Immature natural killer cell (primary cell): ENCODE measurements at places on chromosomes 12 and 14.

DNA sequence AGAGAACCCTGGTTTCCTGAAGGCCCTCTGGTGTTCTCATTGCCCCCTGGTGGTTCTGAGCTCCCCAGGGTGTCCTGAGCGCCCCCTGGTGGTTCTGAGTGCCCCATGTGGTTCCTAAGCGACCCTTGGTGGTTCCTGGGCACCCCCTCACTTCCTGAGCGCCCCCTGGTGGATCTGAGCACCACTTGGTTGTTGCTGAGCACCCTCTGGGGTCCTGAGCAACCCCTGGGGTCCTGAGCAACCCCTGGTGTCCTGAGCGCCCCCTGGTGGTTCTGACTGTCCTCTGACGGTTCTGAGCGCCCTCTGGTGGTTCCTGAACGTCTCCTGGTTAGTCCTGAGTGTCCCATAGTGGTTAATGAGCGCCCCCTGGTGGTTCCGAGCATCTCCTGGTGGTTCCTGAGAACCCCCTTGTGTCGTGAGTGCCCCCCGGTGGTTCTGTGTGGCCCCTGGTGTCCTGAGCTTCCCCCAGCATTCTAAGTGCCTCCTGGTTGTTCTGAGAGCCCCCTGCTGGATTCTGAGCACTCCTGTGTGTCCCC, 568.3 kb downstream of the TMEM121 start:
- no peak overlapping the region for H3K27ac ChIP-seq
- H3K27me3 ChIP-seq, result no peaks in the 10 kb centered on the region
- no peak overlapping the region for H3K4me3 ChIP-seq
- peak; percentile 22 for DNase-seq
- H3K36me3 ChIP-seq, result no peaks in the 10 kb centered on the region
- no peaks in the 10 kb centered on the region for H3K4me1 ChIP-seq

- H3K27me3 ChIP-seq, result peaks cover 1% of the 10 kb centered on the region
- H3K4me3 ChIP-seq, result no peak within 1 kb of the TSS
- DNase-seq, result no peak
- no peaks in the 10 kb centered on the region for H3K36me3 ChIP-seq
- no peak within 1 kb of the TSS for H3K27ac ChIP-seq
Observed at GRCh38 chr12:10030446-10030845, at the start of gene CLEC9A. TSS of gene CLEC9A (plus strand) at chr12:10030682. CDS start at chr12:10052688, 22,006 bp downstream.

GRCh38 chr14:50855558-50855957, 16.3 kb upstream of the ABHD12B start:
- peaks cover 13% of the 10 kb centered on the region for H3K4me1 ChIP-seq
- no peak for DNase-seq
- H3K36me3 ChIP-seq, result no peaks in the 10 kb centered on the region
- no peak overlapping the region for H3K27ac ChIP-seq
- H3K4me3 ChIP-seq, result no peak overlapping the region

DNA sequence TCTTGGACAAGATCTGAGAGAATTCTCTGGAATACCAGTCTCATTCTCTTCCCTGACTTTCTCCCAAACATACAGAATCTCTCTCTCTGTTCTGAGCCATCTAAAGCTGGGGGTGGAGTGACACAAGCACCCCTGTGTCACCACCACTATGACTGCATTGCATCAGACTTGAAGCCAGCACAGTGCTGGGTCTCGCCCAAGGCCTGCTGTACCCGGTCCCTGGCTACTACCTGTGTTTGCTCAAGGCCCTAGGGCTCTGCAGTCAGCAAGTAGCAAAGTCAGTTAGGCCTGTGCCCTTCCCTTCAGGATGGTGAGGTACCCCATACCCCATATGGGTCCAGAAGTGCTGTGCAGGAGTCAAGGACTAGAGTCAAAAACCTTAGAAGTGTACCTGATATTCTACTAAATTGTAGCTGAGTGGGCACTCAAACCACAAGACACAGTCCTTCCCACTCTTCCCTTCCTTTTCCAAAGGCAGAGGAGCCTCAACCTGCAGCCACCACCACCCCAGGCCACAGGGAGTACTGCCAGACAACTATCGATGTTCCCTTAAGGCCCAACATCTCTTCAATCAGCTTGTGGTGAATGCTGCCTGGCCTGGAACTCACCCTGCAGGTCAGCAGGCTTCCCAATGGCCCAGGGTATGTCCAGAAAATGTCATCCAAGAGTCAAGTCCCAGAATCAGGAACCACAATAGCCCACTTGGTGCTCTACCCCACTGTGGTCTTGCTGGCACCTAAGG, 21.2 kb upstream of the RDH16 start:
- no peaks in the 10 kb centered on the region for H3K27me3 ChIP-seq
- H3K4me3 ChIP-seq, result no peak overlapping the region
- no peak for DNase-seq
- no peaks in the 10 kb centered on the region for H3K4me1 ChIP-seq
- no peaks in the 10 kb centered on the region for H3K36me3 ChIP-seq

- H3K27me3 ChIP-seq, result peaks cover 11% of the 10 kb centered on the region
- no peak for DNase-seq
- H3K4me3 ChIP-seq, result no peak overlapping the region
- peaks cover 19% of the 10 kb centered on the region for H3K4me1 ChIP-seq
Observed at GRCh38 chr12:1919763-1920162, 1.3 kb upstream of the CACNA2D4 start.

DNA sequence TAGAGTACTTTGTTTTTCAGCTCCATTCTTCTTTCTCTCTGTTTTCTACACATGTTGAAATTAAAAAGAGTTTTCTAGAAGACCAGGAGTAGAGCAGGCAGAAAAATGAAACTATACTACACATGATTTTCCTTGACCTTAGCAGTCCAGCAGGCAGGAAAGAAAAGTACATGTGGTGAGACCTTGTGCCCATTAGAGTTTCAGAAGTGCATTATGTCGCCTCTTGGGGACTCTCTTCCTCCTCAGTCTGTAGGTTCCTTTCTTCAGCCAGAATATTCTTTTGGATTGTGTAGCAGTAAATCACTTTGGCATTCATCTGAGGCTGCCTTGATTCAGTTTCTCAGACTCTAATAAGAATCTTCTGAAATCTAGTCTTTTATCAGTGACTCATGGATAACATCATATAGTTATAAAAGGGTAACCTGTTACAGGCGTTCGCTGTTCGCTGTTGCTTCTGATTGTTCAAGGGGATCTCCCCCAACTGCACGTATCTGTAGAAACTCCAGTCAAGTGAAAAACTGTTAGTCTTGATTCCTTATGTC, 161.8 kb downstream of the ANO4 start:
- no peaks in the 10 kb centered on the region for H3K4me1 ChIP-seq
- no peak overlapping the region for H3K4me3 ChIP-seq
- no peak for DNase-seq
- no peaks in the 10 kb centered on the region for H3K36me3 ChIP-seq

- no peak for DNase-seq
- H3K27ac ChIP-seq, result no peak overlapping the region
- H3K27me3 ChIP-seq, result no peaks in the 10 kb centered on the region
- no peaks in the 10 kb centered on the region for H3K36me3 ChIP-seq
- peaks cover 40% of the 10 kb centered on the region for H3K4me1 ChIP-seq
Observed at GRCh38 chr12:50599366-50600095, 94.7 kb downstream of the DIP2B start.
